ENCODE measurements at places on chromosomes 12 and 14.

- DNase-seq = no peak
Observed at GRCh38 chr14:51432302-51432948, 192.4 kb downstream of the TMX1 start.

GRCh38 chr12:66365718-66366490, 63.6 kb downstream of the HELB start:
- no peak for DNase-seq

DNA sequence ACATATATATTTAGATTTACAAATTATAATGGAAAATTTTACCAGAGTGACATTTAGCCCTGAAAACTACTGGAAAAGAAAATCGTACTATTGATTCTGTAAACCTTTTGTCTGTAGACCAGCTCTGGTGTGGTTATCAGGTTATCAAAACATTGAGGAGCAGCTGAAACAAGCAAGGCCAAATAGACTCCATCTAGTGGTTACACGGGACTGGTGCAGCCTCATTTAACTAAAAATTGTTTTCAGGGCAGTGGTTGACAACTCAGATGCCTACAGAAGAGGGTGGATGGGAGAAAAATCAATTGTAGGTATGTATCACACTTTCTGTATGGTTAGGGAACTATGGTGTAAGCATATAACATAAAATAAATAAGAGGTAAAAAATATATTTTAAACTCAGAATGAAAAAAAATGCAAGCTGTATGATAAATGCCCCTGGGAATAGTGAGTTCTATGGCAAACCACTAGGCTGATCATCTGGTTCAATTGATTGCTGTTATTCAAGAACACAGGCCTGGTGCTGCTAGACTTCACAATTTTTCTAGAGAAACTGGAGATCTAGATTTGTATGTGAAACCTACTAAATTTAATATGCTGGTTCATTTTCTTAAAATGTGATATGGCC, 51.2 kb downstream of the ACSS3 start:
- DNase-seq = no peak

- no peak for DNase-seq
Observed at GRCh38 chr14:46323404-46323762, 328.2 kb downstream of the RPL10L start.

DNA sequence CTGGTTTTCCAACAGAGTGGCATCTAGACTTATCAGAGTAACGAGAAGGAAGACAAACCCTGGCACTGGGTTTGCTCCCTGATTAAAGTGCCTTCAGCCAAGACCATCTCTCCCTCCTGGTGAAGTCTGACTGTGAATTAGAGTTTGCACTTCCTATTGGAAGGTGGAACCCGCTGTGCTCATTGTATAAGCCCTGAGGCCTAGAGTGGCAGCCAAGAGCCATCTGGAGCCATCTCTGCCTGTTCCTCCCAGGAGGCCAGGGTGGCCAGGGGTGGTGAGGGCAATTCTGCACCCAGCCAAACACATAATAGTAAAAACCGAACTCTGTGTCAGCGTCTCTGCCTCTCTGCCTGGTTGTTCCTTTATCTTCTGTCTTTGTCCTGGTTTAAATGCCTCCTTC, 25.0 kb downstream of the MFAP5 start:
- no peak for DNase-seq

GRCh38 chr14:96911499-96912149, 114.4 kb downstream of the VRK1 start:
- DNase-seq = no peak

- DNase-seq = no peak
Observed at GRCh38 chr12:54385251-54385914, 850 bp upstream of the ZNF385A start.

- DNase-seq = no peak
Observed at GRCh38 chr14:54881235-54881760, 21.3 kb downstream of the GCH1 start.
